ENCODE measurements at places on chromosomes 2 and 18.

GRCh38 chr2:180003073-180003472 lies 4.0 kb downstream of the CWC22 start:
- DNase-seq = no peak

GRCh38 chr2:232460171-232460570 lies 4.2 kb downstream of the ALPI start:
- no peak for DNase-seq

GRCh38 chr2:71449343-71449742 lies 4.0 kb upstream of the DYSF start:
- no peak for DNase-seq

DNA sequence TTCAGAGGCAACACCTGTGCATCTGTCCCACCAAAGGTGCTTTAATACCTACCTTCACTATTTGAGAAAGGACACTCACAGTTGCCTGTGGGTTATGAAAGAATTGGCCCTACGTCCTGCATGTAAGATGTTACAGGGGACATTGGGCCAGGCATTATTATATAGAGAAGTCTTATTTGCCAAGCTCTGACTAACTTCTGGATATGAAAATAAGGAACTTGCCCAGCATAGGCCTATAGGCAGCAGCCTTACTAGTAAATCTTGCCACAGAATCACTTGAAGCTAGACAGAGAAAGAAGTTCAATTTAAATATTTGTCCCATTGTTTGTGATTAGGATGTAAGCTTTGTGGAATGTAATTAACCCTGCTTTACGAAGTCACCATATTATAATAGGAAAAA lies 41.7 kb downstream of the NLRC4 start:
- DNase-seq = no peak

- DNase-seq = no peak
These were observed 72.1 kb upstream of the LMAN1 start for GRCh38 chr18:59431131-59431530.

DNA sequence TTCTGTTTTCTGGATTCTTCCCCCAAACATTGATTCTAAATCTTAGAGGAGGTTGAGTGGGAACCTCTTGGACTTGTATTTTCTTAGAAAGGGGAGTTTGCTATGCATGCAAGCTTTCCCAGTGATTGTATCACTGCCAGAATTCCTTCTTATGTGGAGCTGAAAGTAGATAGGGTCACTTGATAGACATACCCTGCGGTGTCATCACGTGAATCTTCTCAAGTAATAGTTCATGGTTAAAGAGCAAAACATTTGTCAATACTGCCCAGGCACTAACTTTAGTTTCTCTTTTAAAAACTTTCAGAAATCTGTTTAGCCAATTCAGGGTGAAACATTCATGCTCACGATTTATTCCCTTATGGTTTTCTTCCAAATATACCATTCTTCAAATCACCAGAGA lies 6.4 kb downstream of the PMAIP1 start:
- DNase-seq = no peak

GRCh38 chr2:189393440-189394111 lies 47.7 kb upstream of the WDR75 start:
- peak; percentile 98 for DNase-seq

GRCh38 chr2:121613774-121614173 lies 35.5 kb downstream of the CLASP1 start:
- no peak for DNase-seq

DNA sequence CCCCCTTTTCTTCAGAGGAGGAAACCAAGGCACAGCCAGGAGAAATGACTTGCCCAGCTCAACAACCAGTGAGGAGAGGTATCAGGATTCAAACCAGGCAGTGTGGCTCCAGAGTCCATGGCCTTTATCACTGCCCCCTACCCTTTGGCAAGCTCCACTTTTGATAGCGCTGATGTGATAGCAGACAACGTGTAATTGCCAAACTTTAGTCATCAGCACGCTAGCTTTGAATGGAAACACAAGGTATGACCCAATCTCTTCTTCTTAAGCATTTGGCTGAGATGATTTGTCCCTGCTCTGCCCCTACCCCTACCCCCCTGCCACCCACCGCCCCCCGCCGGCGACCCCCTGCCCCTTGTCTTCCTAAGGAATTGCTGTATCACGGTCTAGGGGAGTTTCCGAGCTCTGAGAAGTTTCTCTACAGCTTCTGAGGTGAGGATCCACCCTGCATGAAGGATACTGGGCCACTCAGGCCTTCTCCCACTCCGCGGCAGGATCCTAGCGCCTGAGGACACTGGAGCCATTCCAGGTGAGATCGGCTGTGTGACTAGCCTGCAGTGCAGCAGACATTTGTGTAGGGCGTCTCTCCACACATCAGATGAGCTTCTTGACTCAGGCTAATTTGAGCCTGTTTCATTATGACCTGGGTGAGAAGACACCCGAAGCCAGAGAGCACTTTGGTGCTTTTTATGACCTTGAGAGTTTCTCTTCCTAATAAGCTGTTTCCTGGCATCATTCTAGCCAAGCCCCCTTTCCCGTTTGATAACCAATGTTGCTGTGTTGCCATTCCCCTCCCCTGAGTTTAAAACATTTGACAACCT lies 75.1 kb upstream of the MAP4K4 start:
- DNase-seq = no peak

- peak; percentile 11 for DNase-seq
These were observed 37.7 kb upstream of the SYT4 start for GRCh38 chr18:43314941-43315340.

GRCh38 chr2:207490441-207490840 lies 39.3 kb upstream of the CREB1 start:
- DNase-seq = peak; percentile 38

DNA sequence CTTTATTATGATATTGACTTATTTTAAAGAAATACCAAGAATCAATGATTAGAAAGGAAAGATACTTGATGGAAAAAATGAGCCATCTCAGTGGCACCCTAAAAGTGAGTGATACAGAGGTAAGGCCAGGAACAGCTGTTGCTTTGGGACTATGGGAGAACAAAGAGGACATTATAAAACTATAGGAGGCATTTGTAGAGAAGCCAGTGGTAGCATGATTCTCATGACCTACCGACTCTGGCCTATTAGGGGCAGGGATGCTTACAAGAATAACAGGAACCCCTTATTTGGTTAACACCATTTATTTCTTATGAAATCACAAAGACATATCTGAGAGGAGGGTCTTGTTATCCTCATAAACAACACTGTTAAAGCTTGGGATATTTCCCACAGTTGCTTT lies 162.2 kb downstream of the RIT2 start:
- no peak for DNase-seq

- no peak for DNase-seq
These were observed 173.6 kb downstream of the ADCYAP1 start for GRCh38 chr18:1078301-1078700.

- peak; percentile 74 for DNase-seq
These were observed 128.3 kb downstream of the SH3BP4 start for GRCh38 chr2:235080101-235080500.

DNA sequence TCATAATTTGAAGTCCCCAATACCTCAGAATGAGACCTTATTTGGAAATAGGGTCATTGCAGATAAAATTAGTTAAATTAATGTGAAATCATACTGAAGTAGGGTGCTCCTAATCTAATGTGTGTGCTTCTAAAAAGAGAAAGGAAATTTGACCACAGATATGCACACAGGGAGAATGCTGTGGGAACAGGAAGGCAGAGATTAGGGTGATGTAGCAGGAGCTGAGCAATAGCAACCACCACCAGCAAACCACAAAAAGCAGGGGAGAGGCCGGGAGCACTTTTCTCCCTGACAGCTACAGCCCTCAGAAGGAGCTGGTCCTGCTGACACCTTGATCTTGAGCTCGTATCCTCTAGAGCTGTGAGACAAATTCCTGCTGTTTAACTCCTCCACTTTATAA lies 24.6 kb upstream of the SCG2 start:
- DNase-seq = peak; percentile 93

GRCh38 chr2:121664086-121664485 lies 14.8 kb upstream of the CLASP1 start:
- no peak for DNase-seq

GRCh38 chr2:118110310-118110709 lies 22.0 kb downstream of the INSIG2 start:
- DNase-seq = no peak

Measured in fibroblast of skin of right biceps (primary cell).